ENCODE measurements at places on chromosomes 11 and 22.
A peak's percentile ranks its signal among the peaks of the same experiment; 100 is the strongest.

DNA sequence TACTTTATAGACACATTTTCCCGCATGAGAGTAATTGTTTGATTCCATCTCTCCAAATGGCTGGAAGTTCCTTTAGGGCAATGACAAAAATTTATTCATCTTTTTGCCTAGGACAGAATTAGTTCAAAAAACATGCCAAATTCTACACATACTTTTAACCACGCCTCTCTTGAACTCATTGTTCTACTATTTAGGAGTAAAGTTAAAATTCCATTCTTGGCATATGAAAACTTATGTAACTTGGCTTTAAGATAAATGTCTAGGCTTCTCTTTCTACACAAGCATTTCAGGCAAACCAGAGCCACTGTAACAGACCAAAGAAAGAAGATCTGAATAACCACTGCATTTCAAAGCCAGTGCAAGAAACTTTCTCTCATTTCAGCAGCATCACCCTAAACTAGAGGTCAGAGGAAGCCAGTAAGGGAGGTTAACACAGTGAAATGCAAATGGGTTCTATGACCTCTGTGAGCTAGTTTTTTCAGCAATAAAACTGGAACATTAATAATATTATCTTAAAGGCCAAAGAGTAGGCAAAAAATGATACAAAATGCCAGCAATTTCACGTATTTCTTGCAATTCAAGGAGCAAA is 73.0 kb downstream of the RSF1 start:
- DNase-seq, result no peak
- H3K27me3 ChIP-seq, result no peaks in the 10 kb centered on the region
- no peak overlapping the region for H3K4me3 ChIP-seq
- H3K4me1 ChIP-seq, result no peaks in the 10 kb centered on the region

- no peak overlapping the region for H3K4me3 ChIP-seq
- no peak for DNase-seq
- no peaks in the 10 kb centered on the region for H3K27me3 ChIP-seq
- H3K27ac ChIP-seq, result no peak overlapping the region
Measured at GRCh38 chr11:91066456-91067047, 843.7 kb upstream of the CHORDC1 start.

DNA sequence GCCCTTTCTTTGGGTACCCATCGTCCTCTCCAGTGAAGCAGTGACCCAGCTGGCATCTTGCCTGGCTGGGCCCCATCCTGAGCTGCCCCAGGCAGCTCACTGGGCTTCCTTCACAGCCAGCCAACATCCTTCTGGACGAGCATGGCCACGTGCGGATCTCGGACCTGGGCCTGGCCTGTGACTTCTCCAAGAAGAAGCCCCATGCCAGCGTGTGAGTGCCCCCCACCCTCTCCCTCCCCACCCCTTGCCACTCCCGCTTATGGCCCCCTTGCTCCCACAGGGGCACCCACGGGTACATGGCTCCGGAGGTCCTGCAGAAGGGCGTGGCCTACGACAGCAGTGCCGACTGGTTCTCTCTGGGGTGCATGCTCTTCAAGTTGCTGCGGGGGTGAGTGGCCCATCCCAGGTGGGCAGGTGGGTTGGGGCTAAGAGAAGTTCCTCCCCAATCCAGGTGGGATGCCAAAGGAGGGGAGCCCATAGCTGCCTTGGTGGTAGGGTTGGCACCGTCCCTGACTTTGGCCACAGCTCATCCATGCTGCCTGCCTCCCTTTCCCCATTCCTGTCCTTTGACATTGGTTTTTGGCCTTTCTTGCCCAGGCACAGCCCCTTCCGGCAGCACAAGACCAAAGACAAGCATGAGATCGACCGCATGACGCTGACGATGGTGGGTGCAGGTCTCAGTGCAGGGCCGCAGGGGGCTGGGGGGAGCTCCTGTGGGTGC is 6.8 kb upstream of the ANKRD13D start:
- H3K4me3 ChIP-seq, result no peak overlapping the region
- no peak for DNase-seq
- H3K27me3 ChIP-seq, result no peaks in the 10 kb centered on the region
- H3K27ac ChIP-seq, result peak overlapping the region; percentile 16
- peaks cover 82% of the 10 kb centered on the region for H3K36me3 ChIP-seq
- peaks cover 89% of the 10 kb centered on the region for H3K4me1 ChIP-seq

GRCh38 chr22:17952273-17952801 is 72.0 kb downstream of the MICAL3 start:
- H3K27me3 ChIP-seq, result no peaks in the 10 kb centered on the region
- H3K4me1 ChIP-seq, result no peaks in the 10 kb centered on the region
- no peak overlapping the region for H3K27ac ChIP-seq
- DNase-seq, result no peak
- no peaks in the 10 kb centered on the region for H3K36me3 ChIP-seq
- no peak overlapping the region for H3K4me3 ChIP-seq

GRCh38 chr11:27228906-27229290 is 134.1 kb downstream of the CCDC34 start:
- H3K27me3 ChIP-seq, result no peaks in the 10 kb centered on the region
- no peak overlapping the region for H3K4me3 ChIP-seq
- no peak overlapping the region for H3K27ac ChIP-seq

GRCh38 chr11:102287964-102288724 is 29.1 kb upstream of the BIRC3 start:
- H3K4me3 ChIP-seq, result no peak overlapping the region
- H3K36me3 ChIP-seq, result no peaks in the 10 kb centered on the region

GRCh38 chr22:17787716-17788330 is 13.6 kb upstream of the BID start:
- no peak overlapping the region for H3K4me3 ChIP-seq
- H3K4me1 ChIP-seq, result peaks cover 8% of the 10 kb centered on the region
- H3K27me3 ChIP-seq, result no peaks in the 10 kb centered on the region
- no peak for DNase-seq
- no peaks in the 10 kb centered on the region for H3K36me3 ChIP-seq

- DNase-seq, result no peak
- peak overlapping the region; percentile 59 for H3K4me3 ChIP-seq
- no peaks in the 10 kb centered on the region for H3K27me3 ChIP-seq
- H3K4me1 ChIP-seq, result peaks cover 65% of the 10 kb centered on the region
- peaks cover 4% of the 10 kb centered on the region for H3K36me3 ChIP-seq
Measured at GRCh38 chr22:40462195-40462984, 92.0 kb downstream of the SGSM3 start.

- H3K27ac ChIP-seq, result no peak overlapping the region
- no peak overlapping the region for H3K4me3 ChIP-seq
- H3K27me3 ChIP-seq, result no peaks in the 10 kb centered on the region
- H3K36me3 ChIP-seq, result no peaks in the 10 kb centered on the region
- DNase-seq, result no peak
- no peaks in the 10 kb centered on the region for H3K4me1 ChIP-seq
Measured at GRCh38 chr22:50091092-50091768, 1.4 kb downstream of the MOV10L1 start.

- DNase-seq, result no peak
- no peak overlapping the region for H3K4me3 ChIP-seq
- H3K4me1 ChIP-seq, result no peaks in the 10 kb centered on the region
- H3K27ac ChIP-seq, result no peak overlapping the region
- H3K36me3 ChIP-seq, result no peaks in the 10 kb centered on the region
Measured at GRCh38 chr11:44335052-44335760, 25.3 kb upstream of the ALX4 start.

DNA sequence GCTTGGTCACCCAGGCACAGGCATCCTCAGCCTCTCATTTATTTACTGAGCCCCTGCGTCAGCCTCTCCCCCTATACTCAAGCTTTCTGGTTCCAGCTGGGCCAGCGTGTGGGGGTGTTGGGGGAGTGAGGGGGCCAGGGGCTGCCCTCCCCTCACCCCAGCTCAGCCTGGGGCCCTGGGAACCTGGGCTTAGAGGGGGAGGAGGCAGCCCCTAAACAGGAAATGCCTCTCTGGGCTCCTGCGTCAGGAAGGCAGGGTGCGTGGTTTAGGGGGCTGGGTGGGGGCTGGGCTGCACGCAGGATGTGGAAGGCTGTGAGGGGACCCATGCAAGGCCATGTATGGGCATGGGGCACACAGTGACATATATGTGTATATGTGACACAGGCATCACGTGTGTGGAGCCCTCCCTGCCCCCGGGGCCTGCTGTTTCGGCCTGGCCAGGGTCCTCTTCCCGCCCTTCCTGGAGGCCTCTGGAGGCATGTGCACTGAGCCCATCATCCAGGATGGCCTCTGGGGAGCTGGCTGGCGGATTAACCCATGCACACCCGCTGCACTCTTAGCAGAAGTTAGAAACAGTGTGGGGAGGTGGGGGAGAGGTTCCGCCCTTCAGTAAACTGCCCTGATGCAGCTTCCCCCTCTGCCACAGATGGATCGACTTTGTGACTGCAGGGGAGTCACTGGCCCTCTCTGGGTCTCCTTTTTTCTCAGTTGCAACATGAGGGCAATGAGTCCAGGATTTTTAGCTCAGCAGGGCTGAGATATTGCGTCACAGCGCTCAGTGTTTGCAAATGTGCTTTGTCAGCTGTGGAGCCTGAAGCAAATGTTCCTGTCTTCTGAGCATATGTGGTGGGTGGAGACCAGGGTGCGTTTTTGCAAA is 1.1 kb upstream of the CD248 start:
- peak; percentile 59 for DNase-seq
- peaks cover 34% of the 10 kb centered on the region for H3K4me1 ChIP-seq
- no peak overlapping the region for H3K4me3 ChIP-seq
- H3K27ac ChIP-seq, result peak overlapping the region; percentile 10
- H3K36me3 ChIP-seq, result no peaks in the 10 kb centered on the region

DNA sequence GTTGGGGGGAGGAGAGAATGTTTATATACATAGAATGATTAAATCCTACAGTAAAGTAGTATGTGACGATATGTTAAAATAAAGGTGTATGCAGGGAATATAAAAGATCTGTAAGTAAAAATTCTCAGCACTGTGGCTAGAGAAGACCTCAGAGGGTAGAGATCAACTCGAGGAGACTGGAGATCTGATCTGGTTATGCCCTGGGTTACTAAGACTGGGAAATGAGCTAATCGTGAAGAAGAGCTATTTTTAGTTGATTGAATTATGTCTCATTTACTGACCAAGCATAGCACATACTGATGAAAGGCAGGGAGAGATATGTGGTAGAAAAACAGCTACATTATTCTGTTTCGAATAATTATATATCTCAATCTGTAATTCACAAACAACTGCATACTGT is 42.8 kb upstream of the ALKBH3 start:
- no peaks in the 10 kb centered on the region for H3K36me3 ChIP-seq
- no peak for DNase-seq
- no peak overlapping the region for H3K4me3 ChIP-seq
- no peaks in the 10 kb centered on the region for H3K4me1 ChIP-seq
- no peaks in the 10 kb centered on the region for H3K27me3 ChIP-seq

GRCh38 chr11:113084297-113084696 is 123.1 kb downstream of the NCAM1 start:
- no peaks in the 10 kb centered on the region for H3K27me3 ChIP-seq
- DNase-seq, result no peak
- H3K27ac ChIP-seq, result no peak overlapping the region
- no peaks in the 10 kb centered on the region for H3K4me1 ChIP-seq
- no peaks in the 10 kb centered on the region for H3K36me3 ChIP-seq

DNA sequence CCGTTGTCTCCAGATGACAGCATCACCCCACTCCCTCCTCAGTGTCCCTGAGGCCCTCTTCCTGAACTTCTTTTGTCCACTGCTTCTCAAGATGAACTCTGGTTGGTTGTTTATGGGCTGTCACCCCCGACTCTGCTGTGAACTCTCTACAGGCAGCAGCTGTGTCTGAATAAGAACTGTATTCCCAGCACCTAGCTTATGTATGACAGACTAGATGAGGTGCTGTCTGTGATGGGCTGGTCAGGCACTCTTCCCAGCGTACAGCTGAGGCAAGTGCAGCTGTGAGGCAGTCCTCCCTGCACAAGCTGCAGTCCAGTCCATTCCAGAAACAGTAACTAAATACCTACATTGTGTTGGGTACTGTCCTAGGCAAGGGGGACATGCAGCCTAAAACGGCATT is 111.4 kb upstream of the PITPNB start:
- H3K36me3 ChIP-seq, result no peaks in the 10 kb centered on the region
- no peak for DNase-seq
- no peaks in the 10 kb centered on the region for H3K27me3 ChIP-seq
- no peak overlapping the region for H3K4me3 ChIP-seq
- H3K4me1 ChIP-seq, result no peaks in the 10 kb centered on the region

DNA sequence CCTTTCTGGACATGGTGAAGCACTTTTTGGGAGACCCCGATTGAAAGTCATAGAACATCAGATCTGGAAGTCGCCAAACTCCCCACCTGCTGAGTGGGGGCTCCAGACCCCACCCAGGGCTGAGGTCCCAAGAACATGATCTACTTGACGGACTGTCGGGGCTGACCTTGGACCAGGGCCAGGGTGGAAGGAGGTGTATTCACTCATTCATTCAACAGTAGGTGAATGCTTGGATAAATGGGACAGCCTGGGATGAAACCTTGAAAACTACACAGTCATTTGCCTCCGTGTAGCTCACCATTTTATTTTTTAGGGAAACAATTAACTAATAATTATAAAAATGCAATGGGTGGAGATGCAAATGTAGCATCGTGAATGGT is 629.0 kb downstream of the BRD1 start:
- no peaks in the 10 kb centered on the region for H3K36me3 ChIP-seq
- H3K27ac ChIP-seq, result no peak overlapping the region

DNA sequence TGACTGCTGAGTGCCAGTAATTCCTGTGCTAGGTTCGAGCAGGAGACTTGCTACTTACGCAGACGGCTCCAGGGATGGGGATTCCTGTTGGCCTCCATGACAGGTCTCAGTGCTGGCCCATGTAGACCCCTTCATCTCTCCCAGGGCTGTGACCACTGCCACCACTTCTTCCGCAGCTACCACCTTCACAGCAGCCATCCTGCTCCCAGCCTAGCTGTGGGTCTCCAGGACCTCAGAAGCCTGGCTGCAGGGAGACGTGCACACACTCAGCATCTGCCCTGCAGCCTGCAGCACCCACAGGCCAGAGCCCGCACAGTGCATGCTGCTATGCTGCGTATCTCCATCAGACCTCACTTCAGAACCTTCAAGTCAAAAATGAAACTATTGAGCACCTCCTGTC is 1503.9 kb downstream of the BRD1 start:
- no peaks in the 10 kb centered on the region for H3K36me3 ChIP-seq
- H3K27me3 ChIP-seq, result no peaks in the 10 kb centered on the region
- no peak overlapping the region for H3K4me3 ChIP-seq
- no peak overlapping the region for H3K27ac ChIP-seq
- H3K4me1 ChIP-seq, result no peaks in the 10 kb centered on the region

DNA sequence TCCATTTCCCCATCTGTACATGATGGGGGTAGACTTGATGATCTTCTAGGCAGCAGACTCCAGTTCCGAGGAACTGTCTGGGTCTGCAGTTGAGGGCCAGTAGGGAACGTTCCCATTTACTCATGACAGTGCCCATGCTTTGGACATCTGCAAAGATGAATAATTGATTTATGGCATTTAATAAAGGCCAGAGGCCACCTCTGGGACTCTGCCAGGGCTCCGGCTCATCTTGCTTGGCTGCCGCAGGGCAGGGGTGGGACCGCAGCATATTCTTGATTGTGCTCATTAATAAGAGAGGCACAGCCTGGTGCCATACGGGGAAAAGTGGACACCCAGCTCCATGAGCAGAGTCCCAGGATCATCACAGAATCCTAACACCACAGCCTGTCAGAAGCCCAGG is 28.1 kb upstream of the KLHL35 start:
- no peaks in the 10 kb centered on the region for H3K4me1 ChIP-seq
- H3K4me3 ChIP-seq, result no peak overlapping the region
- DNase-seq, result no peak
- H3K27me3 ChIP-seq, result no peaks in the 10 kb centered on the region

- H3K36me3 ChIP-seq, result no peaks in the 10 kb centered on the region
- H3K4me3 ChIP-seq, result no peak overlapping the region
- no peaks in the 10 kb centered on the region for H3K27me3 ChIP-seq
- no peak for DNase-seq
- no peak overlapping the region for H3K27ac ChIP-seq
- no peaks in the 10 kb centered on the region for H3K4me1 ChIP-seq
Measured at GRCh38 chr11:109582470-109582869, 160.5 kb downstream of the C11orf87 start.
